Osteoblast (primary cell): ENCODE measurements at places on chromosomes 7 and 10.

DNA sequence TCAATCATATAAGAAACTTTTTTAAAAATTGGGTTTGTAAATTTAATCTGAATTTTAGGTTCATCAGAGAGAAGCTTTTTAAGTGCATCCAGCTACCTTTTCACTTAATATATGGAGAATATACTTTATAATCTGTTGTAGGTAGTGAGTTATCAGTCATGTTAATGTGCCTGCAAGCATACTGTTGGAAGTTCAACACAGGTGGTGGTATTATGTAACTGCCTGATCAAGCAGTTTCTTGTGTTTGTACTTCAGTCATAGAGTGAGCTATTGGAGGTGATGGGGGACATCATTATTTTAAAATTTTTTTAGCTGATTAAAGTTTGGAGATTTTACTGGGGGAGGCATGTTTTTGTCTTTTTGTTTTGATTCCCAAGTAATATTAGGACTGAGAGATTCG is 2.5 kb downstream of the TNKS2 start:
- DNase-seq: no peak

DNA sequence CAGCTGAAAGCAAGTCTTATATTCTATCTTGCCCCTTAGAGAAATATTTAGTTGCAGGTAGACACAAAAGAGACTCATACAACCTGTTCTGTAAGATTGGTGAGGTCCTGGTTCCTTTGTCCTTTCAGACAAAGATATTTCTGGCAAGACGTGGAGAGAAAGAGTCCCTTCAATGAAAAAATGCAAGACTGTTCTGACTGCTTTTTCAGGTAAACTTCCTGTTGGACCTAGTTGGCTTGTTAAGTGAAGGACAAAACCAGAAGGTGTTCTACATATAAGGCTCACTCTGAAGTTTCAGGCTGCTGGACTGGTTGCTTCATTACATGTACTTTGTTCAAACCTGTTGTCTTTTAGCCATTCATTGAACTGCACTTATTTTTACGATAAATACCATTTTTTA is 119.0 kb upstream of the PTPRZ1 start:
- DNase-seq: no peak

- DNase-seq: peak; percentile 66
Observed at GRCh38 chr10:28890121-28890950, 213.0 kb downstream of the BAMBI start.

DNA sequence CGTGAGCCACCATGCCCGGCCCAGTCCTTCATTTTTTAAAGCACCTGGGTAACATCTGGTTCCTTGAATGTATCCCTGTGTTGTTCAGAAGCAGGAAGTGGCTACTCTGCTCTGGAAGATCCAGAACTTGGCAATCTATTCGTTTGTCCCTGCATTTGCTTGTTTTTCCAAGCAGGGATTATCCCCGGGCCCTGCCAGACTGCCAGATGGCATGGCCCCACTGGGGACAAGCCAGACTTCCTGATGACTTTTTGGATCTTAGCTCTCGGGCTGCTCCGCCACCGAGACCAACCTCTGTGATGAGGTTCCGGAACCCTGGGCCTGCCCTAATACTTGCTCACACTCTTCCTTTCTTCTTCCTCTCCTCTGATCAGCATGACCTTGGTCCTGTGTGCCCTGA is 496.7 kb downstream of the TYW1 start:
- no peak for DNase-seq

- peak; percentile 63 for DNase-seq
Observed at GRCh38 chr10:13201132-13201531, 33.0 kb downstream of the UCMA start.

DNA sequence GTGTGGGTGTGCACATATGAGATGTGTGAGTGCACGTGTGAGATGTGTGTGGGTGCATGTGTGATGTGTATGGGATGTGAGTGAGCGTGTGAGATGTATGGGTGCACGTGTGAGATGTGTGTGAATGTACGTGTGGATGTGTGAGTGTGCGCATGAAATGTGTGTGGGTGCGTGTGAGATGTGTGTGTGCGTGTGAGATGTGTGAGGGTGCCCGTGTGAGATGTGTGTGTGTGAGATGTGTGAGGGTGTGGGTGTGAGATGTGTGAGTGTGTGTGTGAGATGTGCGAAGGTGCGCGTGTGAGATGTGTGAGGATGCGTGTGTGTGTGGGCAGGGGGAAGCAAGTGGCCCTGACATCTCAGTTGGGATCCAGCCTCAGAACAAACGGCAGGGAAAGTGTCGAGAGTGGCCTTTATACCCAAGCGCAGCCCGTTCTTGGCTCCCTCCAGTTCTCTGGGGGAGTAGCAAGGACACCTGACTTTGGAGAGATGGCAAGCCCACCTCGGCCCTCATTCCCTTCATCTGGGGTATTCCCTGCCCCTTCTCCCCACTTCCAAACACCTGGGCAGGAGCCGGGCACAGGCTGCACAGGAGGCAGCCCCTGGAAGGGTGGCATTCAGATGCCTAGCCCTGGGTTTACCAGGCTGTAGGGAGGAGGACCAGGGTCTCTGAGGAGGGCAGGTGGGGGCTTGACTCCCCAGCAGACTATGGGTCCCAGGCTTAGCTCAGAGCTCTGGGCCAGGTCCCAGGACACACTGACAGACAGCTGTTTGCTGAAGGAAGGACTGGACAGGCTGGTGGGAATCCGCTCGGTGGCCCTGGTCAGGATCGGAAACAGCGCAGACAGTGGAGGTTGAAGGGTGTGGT is 31.6 kb downstream of the PPIF start:
- peak; percentile 30 for DNase-seq

DNA sequence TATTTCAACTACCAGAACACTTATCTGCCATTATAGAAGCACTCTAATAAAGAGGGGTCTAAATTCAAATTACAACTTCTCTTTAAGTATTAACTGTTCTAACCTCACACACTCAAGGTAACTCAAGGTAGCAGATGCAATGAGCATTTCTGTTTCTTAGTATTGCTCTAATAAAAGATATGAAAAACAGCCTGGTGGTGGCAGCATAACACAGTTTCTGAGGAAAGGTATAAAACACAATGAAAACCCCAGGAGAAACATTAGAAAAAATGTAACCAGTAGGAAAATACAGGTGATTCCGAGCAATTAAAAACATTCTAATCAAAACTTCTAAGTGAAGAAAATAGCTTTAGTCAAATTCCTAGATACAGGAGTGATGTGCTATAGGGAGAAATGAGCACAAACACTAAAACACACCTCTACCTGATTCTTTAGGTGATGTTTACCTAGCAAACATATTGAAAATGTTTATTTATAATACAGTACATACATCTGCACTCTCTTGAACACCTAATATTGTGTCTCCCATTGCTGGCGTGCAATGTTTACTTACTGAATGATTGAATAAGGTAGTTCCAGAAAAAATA is 3.5 kb downstream of the MKRN1 start:
- DNase-seq: no peak

DNA sequence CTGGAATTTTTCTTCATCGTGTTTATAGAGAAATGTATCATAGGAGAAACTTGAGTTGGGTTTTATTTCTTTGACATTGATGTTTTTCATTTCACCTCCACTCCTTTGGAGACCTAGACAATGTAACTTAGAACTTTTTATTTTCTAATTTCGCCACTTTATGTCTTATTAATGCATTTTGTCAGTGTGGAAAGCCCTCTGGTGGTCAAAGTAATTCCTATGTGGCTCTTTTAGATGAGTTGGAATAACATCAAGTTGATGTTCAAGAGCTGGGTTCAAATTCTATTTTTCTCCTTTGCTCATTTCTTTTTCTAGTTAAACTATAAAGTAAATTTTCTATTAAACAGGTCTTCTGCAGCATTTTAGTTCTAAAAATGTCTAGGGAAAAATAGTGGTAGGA is 478.6 kb downstream of the LRMDA start:
- DNase-seq: no peak

- DNase-seq: peak; percentile 84
Observed at GRCh38 chr10:3935933-3936359, 150.9 kb upstream of the KLF6 start.

GRCh38 chr7:144777005-144777839 is 58.6 kb downstream of the TPK1 start:
- no peak for DNase-seq

DNA sequence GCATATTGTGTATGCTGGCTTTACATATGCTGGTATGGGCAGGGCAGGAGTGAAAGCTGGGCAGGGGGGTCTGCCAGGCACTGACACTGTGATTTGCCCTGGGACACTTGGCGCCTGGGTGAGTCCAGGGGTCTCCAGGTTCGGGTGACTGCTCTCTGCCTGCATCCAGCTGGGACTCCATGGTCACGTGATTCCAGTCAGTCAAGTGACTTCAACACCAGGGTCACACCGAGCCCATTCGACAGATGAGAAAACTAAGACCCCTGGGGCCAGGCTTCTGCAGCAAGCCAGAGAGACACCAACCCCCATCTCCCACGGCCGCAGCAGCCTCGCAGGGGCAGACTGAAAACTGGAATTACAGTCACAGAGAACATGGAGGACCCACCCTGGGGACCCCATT is 30.0 kb downstream of the MMD2 start:
- no peak for DNase-seq

- no peak for DNase-seq
Observed at GRCh38 chr7:4179688-4180380, 502.3 kb upstream of the FOXK1 start.

- DNase-seq: no peak
Observed at GRCh38 chr7:112869111-112869774, 79.0 kb upstream of the TMEM168 start.

- DNase-seq: no peak
Observed at GRCh38 chr7:8536431-8536830, 103.0 kb downstream of the NXPH1 start.

DNA sequence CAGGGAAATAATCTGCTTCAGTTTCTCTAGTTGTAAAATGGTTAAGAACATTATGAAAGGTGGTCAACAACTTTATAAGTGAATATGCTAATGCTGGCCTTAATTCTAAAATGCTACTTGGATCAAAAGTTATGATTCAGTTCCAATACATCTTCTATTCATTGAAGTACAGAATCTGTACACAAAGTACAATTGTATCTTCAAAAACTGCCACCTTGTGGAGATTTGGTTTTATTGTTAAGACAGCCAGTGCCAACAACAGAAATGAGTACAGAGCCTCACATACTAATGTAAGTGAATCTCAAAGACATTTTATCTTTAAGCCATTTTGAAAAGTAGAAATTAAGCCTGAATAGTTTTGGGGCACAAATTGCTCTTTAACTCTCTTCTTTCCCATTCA is 194.0 kb downstream of the CFTR start:
- peak; percentile 34 for DNase-seq

DNA sequence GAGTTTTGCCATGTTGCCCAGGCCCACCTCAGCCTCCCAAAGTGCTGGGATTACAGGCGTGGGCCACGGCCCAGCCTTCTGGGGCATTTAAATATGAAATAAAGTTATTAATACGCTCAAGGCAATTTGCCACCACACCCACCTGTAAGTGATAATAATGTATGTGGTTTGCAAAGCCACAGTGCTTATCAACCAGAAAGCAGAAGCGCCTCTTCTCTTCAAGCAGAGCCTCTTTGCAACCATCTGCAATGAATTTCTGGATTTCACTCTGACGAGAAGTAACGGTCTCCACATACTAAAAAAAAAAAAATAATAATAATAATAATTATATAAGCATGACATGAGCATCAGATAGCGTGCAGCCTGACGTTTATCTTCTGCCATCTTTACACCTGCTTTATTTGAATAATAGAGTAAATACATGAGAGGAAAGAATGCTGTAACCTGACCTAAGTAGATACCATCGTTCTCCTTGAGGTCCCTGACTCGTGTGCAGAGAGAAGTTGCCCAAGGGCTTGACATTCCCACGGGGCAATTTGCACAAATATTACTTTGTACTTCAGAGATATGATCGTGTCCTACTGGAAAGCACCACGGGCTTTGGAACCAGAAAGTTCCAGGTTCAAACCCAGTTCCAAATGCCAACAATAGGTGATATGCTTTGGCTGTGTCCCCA is 34.0 kb downstream of the BRI3 start:
- peak; percentile 15 for DNase-seq

DNA sequence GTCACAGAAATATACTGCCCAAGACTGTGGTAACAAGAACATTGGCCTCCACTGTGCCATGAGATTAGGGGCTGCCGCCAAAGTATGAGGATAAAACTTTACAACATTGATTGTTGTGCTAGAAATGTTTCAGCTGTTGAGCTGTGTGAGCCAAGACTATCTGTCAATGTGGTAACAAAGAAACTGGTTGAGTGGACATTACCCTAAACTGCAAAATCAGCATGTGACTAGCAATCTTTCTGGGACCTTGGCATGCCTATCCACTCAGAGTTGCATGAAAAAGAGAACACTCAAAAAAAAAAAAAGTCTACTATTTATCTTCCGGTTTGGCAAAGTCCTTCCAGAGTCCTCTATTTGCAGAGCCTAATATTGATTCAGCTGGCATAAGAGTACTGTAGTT is 605.6 kb upstream of the CNTNAP2 start:
- DNase-seq: no peak

- no peak for DNase-seq
Observed at GRCh38 chr10:22780474-22780885, 66.1 kb upstream of the PIP4K2A start.

DNA sequence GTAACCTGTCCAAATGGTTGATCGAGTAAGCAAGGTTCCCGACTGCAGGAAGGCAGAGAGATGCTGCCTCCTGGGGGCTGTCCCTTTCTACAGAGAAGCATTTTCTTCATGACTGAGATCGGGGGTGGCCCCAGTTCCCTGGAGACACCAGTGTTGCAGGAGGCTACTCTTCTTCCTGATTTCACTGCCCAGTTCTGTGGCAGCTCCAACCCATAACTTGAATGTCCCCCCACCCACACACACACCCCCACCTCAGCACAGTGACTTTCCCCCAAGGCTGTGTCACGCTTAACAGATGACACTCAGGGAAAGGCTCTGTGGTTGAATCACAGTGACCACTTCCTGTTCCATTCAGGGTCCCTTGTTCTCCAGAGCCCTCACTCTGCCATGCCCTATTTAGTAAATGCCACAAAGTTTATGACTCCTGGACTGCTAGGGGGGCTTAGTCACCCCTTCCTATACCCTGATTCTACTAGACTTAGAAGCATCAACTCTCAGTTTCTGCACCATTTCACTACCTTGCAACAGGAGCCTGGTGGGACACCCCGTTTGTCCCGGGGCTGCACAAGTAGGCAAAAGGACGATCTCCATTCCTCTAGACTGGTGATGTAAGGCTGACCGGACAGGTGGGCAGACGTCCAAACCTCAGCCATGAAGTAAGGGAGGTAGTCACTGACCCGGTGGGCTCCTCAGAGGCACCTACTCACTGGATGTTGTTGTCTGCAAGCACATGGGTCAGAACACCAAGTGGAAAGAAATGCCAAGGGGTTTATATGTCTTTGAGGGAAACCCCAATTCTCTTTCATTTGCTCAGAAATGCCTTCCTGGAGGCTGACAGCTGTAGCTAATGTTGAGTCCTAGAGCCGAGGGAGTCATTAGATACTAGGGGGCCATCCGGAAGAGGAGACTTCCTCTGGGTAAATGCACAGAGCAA is 31.3 kb upstream of the SMC3 start:
- DNase-seq: peak; percentile 72
